Gastrocnemius medialis (tissue), 4 donors: ENCODE measurements at places on chromosomes 2 and 18.

GRCh38 chr18:77090546-77091174 lies 41.9 kb downstream of the MBP start:
- DNase-seq: no peak

DNA sequence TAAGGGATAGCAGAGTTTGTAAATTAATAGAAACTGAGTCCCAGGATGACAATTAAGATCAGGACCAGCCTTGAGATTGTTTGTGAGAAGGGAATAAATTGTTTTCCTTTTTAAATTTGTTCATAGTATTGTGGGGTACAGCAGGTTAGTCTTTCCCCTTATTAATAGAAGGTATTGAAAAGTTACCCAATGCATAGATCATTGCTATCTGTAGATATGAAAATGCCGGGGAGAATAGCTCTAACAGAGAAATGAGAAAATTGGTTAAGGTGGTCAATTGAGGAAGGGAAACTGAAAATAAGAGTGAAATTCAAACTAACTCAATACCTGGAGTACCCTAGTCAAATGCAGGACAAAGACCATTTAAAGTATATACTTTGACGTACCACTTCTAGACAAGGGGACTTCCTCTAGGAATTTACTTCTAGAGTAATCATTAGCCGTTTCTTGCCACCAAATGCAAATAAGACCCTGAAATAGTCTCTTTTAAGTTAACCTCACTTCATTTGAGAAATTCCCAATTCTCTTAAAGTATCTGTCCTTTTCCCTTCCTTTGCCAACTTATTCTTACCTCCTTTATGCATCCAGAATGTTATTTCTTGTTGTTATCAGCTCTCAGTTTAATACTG lies 1224.4 kb upstream of the LRRTM1 start:
- no peak for DNase-seq

GRCh38 chr2:64348386-64349130 lies 105.4 kb upstream of the LGALSL start:
- DNase-seq: no peak

- DNase-seq: no peak
These were observed 126.6 kb upstream of the SLC14A2 start for GRCh38 chr18:45488645-45489044.

DNA sequence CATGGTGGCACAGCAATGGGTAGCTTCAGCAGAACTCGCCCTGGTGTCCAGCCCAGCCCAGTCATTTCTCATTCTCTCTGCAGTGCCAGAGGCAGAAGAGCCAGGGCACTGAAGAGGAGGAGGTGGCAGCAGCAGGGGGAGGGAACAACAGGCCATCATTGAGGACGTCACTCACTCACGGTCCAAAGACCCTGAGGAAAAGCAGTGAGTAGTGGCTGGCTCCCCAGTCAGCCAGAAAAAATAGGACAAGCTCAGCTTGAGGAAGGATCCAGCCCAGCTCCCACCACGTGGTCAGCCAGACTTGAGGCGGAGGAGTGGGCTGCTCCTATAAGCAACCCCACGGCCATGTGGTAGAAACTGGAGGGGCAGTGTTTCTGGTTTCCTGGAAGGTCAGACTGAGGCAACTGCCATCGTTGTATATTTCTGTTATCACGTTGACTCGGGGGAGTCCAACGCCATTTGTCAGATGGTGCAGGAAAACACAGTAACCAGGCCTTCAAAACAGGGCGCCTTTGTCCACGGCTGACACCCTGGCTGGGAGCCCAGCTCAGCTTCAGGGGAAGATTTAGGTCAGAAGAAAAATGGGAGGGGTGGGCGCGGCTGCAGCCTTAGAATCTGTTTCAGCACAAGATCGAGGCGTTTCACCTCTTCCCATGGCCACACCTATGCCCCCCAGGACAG lies 19.0 kb upstream of the TMEM247 start:
- no peak for DNase-seq

- DNase-seq: no peak
These were observed 178.4 kb upstream of the EPAS1 start for GRCh38 chr2:46118656-46119371.

- no peak for DNase-seq
These were observed 34.7 kb upstream of the CALCRL start for GRCh38 chr2:187482796-187483195.

- no peak for DNase-seq
These were observed 2.9 kb upstream of the MGAT5 start for GRCh38 chr2:134250840-134251461.

- no peak for DNase-seq
These were observed 211.2 kb downstream of the NAPG start for GRCh38 chr18:10736984-10737383.

- no peak for DNase-seq
These were observed 744.4 kb downstream of the KCNJ3 start for GRCh38 chr2:155442755-155443372.

- no peak for DNase-seq
These were observed 463.1 kb downstream of the TSN start for GRCh38 chr2:122218596-122218995.

- DNase-seq: no peak
These were observed 95.0 kb downstream of the EPC2 start for GRCh38 chr2:148739454-148740105.

- no peak for DNase-seq
These were observed 678.8 kb downstream of the KCNJ3 start for GRCh38 chr2:155377266-155377680.

GRCh38 chr2:214246417-214246816 lies 164.4 kb upstream of the VWC2L start:
- no peak for DNase-seq

DNA sequence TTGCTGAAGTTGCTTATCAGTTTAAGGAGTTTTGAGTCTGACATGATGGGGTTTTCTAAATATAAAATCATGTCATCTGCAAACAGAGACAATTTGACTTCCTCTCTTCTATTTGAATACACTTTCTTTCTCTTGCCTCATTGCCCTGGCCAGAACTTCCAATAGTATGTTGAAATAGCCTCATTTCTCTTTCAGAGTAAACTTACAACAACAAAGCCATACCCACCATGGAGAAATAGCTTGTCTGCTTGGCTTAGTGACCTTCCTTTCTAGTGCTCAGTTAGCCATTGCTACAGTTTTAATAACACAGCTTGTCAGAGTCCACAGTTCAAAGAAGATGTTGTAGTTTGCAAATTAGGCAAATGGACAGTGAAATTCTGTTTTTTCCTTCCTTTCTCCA lies 228.0 kb downstream of the ETAA1 start:
- DNase-seq: no peak

GRCh38 chr18:77407733-77408132 lies 158.1 kb downstream of the GALR1 start:
- no peak for DNase-seq

- DNase-seq: no peak
These were observed 110.1 kb downstream of the GALR1 start for GRCh38 chr18:77359561-77360314.

DNA sequence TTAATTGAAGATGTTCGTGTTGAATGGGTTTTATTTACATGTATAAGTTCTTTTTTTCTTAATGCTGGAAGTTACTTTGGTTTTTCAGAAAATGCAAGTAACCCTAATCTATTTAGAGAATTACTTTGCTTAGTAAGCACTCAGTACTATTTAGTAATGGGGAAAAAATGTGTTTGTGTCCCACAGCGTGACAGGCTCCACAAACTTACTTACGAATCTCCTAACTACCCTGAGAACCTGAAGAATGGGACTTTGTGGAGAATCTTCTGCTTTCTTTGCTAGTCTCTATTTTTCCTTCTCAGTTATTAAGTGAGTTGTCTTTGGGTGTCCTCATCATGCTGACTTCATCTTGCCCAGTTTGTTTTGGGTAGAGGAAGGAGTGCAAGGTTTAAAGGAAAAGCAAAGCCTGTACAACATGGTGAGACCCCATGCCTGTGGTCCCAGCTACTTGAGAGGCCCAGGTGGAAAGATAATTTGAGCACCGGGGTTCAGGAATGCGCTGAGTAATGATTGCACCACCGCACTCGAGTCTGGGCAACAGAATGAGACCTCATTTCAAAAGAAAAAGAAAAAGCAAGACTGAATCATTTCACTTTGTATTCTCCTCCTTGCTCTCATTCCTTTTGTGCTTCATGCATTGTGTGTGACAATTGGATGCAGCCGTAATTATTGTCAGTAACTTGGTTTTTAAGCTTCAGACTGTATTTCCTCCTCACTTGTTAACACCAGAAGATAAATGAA lies 10.2 kb downstream of the NEDD4L start:
- DNase-seq: no peak

GRCh38 chr2:149652526-149652925 lies 65.0 kb upstream of the MMADHC start:
- DNase-seq: no peak

DNA sequence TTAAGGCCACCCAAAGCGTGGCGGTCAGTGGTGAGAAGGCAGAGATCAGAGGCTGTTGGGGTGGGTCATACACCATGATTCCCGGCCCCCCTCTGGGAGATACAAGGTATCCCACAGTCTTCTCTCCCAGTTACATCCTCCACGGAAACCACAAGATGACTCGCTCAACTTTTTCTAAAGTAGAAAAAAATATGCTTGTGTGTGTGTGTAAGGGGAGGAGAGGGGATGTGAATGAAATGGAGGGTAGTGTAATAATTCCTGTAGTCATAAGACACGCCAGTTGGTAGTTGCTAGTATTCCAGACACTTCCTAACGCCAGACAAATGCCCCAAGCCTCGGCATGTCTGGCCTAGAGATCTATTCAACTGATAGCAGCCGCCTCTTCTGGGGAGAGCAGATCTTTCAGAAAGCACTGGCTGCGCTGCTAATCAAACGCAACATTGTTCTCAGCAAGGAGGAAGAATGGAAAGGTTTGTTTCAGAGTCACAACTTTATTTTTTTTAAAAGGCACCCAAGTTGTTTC lies 143.5 kb downstream of the TGIF1 start:
- no peak for DNase-seq

DNA sequence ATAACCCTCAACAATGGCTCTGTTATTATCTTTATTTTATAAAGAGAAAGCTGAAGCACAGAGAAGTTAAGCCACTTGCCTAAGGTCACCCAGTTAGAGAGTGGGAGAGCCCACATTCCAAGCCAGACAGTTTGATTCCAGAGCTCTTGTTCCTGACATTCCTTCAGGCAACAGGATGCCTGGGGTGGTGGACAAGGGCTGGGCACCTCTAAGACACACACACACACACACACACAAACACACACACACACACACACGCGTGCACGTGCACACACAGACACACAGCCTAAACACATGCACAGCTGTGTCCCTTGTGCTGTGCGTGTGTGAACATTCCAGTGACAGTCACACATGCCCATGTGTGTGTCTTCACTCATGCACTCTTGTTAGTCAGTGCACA lies 26.4 kb downstream of the CELF4 start:
- no peak for DNase-seq

DNA sequence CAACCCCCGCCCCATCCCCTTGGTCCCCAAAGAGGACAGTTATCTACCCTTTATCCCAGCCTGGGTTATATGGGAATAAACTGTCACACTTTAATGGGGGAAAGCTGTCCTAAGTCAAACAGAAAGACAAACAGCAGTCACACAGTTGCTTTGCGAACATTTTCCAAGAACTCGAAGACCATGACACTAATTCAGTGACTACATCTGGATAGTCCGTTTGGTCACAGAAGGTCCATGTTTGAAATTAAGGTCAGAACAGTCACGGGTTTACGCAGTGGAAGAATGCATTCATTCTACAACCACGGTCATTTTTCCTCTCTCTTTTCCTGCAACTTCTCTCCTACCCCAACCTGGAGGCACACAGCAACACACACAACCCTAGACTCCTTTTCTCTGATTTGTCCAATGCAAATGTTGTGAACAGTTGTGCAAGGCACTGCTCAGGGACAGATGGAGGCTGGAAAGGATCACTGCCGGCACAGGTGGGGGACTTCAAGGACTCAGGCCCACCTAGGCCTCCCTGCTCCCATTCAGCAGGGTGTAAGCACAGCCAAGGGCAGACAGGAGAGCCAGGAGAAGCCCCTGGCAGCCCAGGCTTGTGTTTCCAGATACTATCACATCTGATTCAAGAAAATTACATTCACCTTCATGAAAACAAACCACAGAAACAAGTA lies 39.9 kb downstream of the ZNF516 start:
- DNase-seq: peak; percentile 8

- no peak for DNase-seq
These were observed 57.3 kb downstream of the CCDC195 start for GRCh38 chr2:224658780-224659405.

- DNase-seq: no peak
These were observed 168.6 kb downstream of the HDAC4 start for GRCh38 chr2:239232195-239232578.

- DNase-seq: no peak
These were observed 38.6 kb upstream of the IHH start for GRCh38 chr2:219099329-219099728.

DNA sequence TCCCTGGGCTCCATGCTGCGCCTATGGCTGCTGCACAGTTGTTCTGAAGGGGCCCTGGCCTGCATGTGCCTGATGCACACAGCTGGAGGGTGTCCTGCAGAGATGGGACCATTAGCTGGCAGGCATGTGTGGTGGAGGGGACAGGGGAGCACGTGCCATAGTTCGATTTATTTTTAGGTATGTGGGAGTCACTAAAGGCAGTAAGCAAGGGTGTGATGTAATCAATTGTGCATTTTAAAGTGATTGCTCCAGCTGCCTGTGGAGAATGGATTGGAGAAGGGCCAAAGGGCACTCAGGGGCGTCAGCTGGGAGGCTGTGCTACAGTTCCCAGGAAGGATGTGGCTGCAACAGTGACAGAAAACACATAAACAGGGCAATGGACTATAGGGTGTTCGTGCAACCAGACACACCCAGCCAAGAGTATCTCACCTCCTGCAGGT lies 205.1 kb downstream of the ARL4C start:
- DNase-seq: peak; percentile 4

DNA sequence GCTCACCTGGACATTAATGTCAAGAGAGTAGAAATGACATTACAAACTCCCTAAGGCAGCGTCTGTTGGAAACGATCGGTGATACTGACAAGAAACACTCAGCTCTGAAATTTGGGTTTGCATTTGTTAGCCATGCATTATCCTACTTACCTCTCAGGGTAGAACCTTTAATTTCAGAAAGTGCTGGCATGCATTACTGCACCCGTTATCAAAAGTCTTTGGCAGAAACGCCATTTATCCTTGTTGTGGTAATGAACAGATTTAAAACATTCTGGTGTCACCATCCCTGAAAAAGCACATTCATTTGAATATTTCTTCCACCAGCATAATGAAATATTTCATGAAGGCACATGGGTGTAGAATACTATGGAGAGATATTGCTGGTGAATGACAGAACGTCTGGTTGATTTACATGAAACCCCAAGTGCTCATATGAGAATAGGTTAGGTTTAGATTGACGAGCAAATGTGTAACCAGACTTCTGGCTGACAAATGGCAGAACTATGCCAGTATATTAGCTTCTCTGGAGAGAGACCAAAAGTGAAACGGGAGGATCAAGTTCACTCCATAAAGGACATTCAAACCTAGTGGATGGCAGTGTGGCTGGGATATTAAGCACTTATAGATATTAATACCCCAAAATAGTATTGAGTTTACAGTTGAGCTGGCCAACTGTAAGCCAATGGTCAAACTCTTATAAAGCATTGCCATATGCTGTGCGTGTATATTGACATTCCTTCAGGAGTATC lies 53.5 kb upstream of the ITGB6 start:
- no peak for DNase-seq
